Esophagus squamous epithelium (tissue), 5 donors: ENCODE measurements at places on chromosomes 3 and 15.

- no peak for DNase-seq
Measured at GRCh38 chr3:111609700-111610099, 14.6 kb upstream of the ZBED2 start.

DNA sequence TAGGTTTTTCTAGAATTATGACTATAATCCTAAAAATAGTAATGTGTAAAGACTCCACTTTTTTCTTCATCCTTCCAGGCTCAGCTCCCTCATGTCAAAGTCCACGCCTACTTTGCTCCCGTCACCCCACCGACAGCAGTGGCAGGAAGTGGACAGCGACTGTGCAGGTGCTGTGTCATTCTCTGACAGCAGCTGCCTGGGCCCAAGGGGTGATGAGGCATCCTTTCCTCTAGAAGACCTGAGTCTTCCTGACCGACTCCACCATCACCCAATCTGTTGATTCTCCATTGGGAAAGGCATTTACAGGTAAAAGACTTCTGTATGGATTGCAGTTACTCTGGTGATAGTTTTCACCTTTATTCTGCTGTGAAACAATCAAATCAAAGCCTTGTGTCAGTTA, 54.8 kb downstream of the UBP1 start:
- no peak for DNase-seq

DNA sequence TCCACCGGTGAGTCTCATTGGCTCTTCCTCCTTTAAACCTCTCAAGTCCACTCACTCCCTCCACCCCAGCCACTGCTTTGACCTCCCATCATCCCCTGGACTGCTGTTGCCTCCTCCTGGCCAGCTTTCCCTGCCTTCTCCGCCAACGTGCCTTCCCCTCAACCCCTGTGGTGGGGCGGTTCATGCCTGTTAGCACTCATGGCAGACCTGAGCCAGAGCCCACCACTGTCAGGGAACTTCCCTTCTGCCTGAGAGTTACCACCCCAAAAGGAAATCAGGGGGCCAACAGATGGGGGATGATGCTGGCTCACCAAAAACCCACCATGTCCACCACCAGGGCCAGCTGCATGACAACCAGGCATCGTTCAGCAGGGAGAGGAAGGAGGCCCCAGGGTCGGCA, 44.2 kb upstream of the SLC6A1 start:
- no peak for DNase-seq

DNA sequence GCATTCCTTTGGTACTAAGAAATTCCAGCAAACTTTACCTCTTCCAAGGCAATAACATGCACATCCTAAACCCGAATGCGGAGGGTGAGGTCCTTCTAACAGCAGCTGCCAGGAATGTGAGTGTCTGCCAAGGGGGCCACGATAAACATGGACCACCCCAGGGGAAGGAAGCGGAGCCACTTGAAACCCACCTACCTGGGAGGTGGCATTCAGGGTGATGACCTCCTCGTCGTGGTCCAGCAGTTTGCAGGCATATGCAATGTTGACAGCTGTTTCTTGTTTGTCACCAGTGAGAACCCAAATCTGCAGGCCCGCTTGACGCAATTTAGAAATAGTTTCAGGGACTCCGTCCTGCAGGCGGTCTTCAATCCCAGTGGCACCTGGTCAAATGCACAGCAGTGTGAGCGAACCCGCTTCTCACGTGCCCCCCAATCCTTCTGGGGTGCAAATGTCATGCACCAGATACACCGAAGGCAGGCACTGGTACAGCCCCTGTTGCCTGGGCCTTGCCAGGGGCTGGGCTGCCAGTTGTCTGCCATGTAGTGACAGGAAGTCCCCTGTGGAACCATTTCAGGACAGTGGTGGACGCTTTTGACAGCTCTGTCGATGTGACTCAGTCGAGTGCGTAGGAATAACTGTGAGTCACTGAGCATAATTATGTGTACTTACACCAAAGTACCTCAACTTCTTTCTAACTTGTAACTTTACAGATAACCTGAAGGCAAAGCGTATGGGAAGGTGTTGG, 161.2 kb downstream of the ATP10A start:
- no peak for DNase-seq

- DNase-seq = no peak
Measured at GRCh38 chr3:174854987-174855386, 4.1 kb upstream of the NAALADL2 start.

DNA sequence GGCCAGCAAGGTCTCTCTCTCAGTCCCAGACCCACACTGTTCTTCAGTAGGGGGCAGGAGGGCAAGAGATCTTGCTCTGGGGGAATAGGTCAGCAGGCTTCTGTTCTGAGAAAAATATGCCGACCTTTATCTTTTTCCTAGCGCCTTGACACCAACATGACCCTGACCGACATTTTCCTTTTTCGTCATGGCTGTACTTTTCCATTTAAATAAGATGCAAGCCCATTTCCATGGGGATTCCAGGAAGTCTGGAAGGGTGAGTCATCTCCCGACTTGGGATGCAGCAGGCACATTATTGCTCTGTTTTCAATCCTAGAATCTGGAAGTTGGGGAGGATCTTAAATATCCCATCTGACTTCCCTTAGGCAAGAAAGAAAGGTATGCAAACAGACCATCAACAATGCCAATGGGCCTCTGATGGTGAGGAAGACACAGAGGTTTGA, 261.5 kb upstream of the LRTM1 start:
- DNase-seq = no peak

GRCh38 chr3:117696851-117697407, 987.4 kb downstream of the TUSC7 start:
- no peak for DNase-seq

DNA sequence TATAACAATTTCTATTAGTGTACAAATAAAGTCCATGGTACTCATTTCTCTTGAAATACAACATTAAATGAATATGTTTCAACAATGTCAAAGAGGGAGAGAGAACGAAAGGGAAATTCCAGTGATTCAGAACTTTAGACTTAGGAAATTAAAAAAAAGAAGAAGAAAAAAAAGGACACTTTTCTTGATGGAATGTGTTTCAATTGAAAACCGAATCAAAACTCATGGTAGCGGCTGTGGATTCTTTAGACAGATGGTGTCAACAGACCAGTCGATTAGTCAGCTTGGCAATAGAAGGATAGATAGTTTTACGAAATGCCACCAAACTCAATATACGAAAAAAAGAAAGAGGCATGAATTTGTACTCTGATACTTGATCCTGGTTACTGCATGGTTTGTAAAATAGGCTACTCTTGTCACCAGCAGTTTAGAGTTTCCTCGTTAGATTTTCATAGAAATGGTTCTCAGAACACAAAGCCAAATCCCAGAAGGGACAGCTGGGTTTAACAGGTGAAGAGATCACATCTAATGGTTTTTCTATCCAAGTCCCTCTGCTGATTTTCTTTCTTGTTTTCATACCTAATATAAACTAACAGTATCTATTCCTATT, 793.5 kb downstream of the ROBO1 start:
- no peak for DNase-seq

DNA sequence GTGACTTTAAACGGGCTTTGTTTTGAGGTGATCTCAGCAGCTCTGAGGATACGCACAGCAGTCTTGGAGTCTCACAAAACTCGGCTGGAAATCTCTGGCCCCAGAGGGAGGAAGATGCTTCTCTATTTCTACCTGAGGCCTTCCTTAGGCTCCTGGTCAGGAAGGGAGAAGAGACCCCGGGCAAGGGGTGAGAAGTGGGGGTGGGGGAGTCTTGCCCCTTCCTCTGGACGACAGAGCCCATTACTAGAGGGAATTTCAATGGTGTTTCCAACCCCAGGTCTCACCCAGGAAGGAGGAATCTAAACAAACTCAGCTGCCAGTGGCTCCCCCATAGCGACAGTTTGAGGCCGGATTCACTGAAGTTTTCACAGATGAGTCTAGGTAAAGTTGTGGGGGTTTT, 37.4 kb upstream of the PCSK6 start:
- no peak for DNase-seq

DNA sequence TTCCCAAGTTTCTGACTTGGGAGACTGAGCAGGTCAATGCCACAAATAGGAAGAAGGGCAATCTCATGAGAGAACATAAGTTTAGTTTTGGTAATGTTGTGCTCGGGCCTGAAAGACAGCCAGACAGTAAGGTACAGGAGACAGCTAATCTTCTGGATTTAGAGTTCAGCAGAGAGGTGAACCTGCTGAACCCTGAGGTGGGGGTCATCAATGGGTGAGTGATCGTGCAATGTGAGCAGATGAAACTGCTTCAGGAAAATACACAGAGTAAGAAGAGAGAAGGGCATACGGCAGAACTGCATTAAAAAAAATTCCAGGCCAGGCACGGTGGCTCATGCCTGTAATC, 23.3 kb downstream of the RUBCN start:
- no peak for DNase-seq

DNA sequence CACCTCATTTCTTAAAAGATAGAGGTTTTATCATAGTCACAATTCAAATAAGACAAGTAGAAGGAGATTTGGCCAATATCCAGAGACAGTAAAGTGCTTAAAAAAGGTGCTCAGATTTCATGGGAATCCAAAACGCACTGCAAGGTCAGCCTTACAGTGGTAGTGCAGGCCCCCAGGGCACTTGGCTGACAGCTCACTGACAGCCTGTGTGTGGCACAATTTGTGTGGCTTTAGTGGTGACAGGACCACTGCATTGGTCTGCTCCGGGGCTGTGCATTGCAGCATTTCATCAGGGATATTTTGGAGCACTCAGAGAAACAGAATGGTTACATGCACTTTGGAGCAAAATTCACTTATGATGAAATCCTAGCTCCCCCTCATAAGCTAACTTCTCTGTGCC, 544.3 kb downstream of the NTRK3 start:
- DNase-seq = no peak

DNA sequence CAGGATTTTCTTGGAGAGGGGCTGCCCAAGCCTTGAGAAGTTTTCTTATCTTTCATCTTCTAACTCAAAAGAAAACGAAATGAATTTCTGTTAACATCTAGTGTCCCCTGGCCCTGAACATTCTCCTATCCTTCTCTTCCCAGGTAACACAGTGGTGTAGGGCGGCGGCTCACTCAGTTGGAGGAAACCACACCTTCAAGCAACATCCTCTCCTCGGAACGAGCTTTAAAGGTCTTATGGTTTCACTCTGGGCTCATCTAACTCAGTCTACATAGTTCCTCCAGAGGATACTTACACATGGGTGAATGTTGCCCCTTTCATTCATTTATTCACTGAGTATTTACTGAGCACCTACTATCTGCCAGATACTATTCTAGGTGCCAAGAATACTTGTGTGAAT, 31.0 kb upstream of the KLHL6 start:
- no peak for DNase-seq

DNA sequence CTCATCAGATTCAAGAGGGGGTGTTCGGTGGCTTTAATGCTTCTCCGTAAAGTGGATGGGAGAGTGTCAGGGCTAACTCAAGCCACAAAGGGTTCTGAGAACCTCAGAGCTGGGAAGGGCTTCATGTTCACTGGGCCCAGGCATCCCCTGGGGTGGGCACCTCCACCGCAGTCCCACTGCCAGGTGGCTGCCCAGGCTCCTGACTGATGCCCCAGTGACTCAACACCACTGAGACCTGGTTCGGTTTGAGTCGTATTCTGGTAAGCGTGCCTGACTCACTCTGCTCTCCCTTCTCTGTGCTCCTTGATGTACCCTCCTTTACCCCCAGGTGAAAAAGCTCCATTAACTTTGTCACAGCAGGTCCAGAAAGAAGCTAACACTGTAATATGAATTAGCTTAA, 304.6 kb downstream of the RPLP1 start:
- no peak for DNase-seq

DNA sequence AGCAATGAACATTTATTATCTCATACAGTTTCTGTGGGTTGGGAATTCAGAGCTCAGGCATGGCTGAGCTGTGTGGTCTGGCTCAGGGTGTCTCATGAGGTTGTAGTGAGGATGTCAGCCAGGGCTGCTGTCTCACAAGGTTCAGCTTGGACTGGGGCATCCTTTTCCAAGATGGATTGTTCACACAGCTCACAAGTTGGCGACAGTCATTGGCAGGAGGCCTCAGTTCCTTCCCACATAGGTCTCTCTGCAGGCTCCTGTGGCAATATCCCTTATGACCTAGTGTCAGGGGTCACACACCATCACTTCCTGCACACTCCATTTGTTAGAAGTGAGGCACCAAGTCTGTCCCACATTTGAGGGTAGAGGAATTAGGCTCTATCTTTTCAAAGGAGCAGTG, 56.0 kb downstream of the RPLP1 start:
- no peak for DNase-seq

GRCh38 chr3:101271728-101272127, 48.6 kb downstream of the IMPG2 start:
- no peak for DNase-seq

GRCh38 chr3:196517162-196517800, 2.1 kb upstream of the SMCO1 start:
- no peak for DNase-seq

- no peak for DNase-seq
Measured at GRCh38 chr15:29518442-29518841, 248.8 kb upstream of the NSMCE3 start.

DNA sequence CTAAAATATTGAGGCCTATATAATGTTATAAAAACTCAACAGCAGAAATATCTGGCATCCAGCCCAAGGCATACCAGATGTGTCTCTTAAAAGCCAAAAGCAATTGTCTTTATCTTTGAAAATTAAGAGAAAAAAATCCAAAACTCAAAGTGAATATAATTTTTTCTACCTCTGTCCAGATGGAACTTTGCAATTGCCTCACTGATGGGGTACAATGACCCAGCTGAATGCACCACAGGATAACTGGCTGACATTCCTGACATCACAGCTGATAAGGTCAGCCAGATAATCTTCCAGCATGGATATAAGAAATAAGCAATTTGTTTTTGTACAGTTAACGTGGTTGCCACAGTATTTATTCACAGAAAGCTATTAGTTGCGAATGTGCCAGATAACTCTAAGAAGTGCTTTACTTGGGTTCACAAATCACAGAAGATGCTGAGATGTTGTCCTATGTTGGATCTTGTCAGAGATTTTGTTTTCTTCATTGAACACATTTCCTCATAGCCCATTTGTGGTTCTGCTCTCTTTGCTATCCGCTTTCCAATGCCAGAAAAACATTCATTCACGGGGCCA, 566.9 kb upstream of the CCDC54 start:
- DNase-seq = no peak

DNA sequence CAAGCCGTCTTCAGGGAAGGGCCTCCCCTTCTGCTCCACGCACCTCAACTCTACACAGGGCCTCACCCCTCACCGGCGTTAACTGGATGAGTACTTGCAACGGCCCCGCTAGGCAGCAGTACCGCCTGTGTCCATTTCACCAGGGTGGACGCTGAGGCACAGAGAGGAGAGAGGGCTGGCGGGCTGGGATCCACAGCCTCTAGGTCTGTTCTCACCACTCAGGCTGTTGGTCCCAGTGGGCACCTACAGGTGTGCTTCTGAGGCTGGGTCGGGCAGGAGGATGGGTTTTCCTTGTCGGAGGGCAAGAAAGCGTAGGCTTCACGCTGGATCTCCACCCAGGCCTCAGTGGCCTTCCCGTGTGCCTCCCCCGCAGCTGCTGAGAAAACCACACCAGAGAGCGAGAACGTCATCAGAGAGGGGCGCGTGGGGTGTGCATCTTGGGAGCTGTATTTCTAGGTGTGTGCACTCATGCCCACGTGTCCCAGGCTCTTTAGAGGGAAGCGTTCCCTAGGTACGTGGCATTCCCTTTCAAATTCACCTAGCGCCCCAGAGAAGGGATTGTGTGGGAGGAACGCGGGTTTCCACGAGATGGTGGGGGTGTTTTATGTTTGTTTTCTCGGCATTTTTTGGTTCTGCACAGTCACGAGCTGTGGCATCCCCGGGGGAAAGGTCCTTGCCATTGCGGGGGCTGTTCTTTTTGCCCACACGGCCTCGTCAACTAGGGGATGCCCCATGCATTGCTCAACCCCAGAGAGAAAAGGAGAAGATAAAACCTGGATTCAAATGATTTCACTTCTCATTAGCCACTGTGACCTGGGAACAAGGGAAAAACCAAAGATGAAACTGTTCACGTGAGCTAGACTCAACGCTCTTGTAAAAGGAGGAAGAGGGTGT, 67.7 kb downstream of the MGLL start:
- DNase-seq = no peak

GRCh38 chr15:49826640-49827234, 205.9 kb downstream of the DTWD1 start:
- no peak for DNase-seq
